ENCODE measurements at places on chromosomes 4 and X.

- DNase-seq: no peak
Observed at GRCh38 chrX:18291006-18291545, 63.4 kb downstream of the SCML2 start.

DNA sequence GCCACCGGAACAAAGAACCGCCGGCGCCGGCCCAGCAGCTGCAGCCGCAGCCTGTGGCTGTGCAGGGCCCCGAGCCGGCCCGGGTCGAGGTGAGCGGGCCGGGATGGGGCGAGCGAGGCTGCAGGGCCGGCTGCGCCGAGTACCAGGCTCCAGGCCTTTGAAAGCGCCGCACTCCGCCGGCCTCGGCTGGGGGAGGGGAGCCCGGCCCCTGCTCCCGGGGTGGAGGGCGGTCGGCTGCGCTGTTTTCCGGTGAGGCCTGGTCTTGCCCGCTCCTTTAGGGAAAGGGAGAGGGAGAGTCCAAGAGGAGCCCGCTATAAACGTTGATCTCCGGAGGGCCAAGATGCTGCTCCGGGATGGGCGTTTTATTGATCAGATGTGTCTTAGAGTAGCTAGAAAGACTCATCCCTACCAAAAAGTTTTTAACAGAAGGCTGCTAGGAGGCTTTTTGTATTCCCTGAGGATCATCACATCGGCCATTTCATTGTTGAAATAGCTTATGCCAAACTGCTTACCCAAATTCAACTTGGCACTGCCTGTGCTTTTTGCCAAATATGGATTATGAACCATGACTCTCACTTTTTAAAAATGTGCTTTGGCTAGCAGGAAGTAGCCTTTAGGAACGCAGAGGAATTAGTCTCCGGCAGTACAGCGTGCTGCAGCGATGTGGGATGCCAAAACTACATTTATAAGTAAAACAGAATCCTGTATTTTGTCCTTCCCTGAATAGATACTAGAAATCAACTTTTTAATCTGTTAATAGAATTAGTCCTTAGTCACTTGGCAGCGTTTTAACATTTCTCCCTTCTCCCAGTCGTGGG is 760 bp downstream of the TMEM165 start:
- DNase-seq: no peak

DNA sequence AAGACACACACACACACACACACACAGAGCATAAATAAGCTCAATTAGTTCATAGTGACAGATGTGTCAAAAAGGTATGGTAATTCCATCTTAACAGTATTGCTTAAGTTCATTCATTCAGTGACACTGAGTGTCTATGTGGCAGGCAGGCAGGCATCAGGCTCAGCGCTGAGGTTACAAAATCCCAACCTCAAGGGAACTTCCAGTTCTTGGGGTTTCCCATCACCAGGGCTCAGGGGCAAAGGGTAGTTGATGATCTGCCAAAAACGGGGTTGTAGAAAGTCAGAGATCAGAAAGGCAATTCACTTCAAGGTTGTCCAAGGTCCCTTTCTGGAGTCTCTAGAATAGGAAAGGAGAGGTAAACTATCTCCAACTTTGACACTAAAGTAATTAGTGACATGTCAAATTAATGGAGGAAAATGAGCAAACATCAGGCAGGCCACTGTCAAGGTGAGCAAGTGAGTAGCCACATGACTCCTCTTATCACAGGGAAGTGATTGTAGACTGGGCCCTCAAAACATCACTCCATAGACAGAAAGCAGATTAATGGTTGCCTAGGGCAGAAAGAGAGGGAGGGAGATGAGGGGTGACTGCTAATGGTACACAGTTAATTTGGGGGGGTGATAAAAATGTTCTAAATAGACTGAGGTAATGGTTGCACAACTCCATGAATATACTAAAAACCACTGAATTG is 41.8 kb downstream of the GPC4 start:
- DNase-seq: no peak

- no peak for DNase-seq
Observed at GRCh38 chr4:173924561-173924960, 358.9 kb downstream of the FBXO8 start.

DNA sequence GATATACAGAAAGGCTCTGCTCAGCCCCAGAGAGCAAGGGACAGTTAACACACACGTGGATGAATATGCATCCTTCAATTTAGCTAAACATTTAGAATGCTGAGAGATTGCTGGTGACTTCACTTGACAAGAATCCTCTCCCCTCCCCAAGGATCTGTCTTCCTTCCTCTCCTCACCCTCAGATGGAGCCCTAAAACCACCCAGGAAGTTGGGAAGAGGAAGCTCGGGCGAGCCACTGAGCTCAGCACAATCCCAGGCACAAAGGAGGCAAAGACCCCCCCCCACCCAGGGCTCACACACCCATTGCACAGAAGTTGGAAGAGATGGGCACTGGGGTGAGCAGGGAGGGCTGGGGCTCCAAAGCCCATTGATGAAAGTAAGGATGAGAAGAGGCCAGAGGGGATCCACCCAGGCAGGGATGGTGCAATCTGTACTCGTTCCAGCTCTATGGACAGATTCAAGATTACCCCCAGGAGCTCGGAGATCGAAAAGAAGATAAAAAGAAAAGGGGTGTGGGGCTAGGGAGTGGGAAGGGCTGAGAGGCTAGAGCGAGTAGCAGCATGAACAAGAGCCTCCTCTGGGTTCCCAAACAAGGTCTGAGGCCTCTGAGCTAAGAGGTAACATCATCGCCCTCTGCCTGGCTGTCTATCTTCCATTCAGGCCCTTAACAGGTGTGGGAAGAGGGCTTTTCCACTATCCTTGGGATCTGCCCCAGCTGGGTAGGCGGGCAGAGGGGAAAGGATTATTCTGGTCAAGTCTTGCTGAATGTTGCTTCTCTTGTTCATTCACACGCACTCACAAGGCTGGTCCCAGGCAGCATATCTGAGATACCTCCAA is 1.2 kb downstream of the TFE3 start:
- no peak for DNase-seq
